ENCODE measurements at places on chromosomes 12 and 14.

- no peak for DNase-seq
These were observed 335.6 kb downstream of the TMEM121 start for GRCh38 chr14:105861985-105862465.

GRCh38 chr14:53608369-53608768, 348.3 kb downstream of the BMP4 start:
- DNase-seq = no peak

DNA sequence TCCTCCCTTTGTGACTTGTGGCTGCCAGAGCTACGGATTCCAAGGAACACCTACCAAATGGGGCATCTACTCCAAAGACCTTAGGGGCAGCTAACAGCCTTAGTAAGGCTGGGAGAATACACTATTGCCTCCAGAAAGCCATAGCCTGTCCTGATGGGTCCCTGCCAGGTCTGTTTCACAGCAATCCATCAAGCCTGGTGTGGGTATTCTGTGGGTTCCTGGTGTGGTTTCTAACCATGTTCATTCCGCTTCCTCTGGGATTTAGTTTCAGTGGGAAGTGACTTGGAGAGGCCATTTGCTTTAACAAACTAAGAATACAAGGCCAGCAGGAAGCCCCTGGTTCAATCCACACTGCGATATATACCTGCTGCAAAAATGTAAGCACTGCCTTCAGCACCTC, 220.5 kb downstream of the FOXN3 start:
- no peak for DNase-seq

DNA sequence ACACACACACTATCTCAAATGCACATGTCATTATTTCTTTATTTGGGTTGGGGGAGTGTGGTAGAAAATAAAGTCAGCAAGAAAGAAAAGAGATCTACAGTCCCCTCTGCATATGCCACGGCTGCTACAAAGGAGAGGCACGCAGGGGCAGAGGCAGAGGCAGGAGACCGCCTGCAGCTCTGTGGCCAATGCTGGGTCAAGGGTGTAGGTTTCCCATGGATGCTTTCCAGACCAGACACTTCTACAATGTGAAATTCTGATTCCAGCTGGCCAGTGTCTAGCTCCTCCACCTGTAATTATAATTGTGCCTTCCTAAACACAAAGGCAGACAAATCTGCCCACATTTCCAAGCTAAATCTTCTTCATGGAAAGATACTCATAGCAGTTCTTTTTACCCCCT, 19.2 kb downstream of the VPS37B start:
- DNase-seq = no peak

- DNase-seq = no peak
These were observed 93.2 kb downstream of the SLC2A13 start for GRCh38 chr12:40012711-40013110.

All from NCI-H1048 (cell line).